ENCODE measurements at places on chromosomes 12 and 14. TPM values are rescaled to one million over a fixed set of nuclear protein-coding genes. Genes with fewer than 3 reads are reported as not detected.

DNA sequence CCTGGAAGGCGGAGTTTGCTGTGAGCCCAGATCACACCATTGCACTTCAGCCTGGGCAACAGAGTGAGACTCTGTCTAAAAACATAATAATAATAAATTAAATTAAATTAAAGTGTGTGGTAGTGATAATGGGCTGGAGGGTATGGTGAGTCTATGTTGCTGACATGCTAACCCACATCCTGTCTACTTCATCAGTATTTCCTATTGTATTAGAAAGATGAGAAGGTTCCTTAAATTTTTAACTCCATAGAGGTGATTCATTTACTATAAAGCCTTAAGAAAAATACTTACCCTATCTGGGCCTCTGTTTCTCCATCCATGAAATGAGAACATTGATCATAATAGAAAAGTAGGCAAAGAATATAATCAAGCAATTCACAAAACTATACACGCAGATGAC lies 280.5 kb downstream of the FBXL14 start:
- DNase-seq: no peak

The FAM161B gene
- 7.8 TPM for total RNA-seq

- no peak for DNase-seq
Measured at GRCh38 chr12:106255952-106256351, 8.1 kb upstream of the CKAP4 start.

DNA sequence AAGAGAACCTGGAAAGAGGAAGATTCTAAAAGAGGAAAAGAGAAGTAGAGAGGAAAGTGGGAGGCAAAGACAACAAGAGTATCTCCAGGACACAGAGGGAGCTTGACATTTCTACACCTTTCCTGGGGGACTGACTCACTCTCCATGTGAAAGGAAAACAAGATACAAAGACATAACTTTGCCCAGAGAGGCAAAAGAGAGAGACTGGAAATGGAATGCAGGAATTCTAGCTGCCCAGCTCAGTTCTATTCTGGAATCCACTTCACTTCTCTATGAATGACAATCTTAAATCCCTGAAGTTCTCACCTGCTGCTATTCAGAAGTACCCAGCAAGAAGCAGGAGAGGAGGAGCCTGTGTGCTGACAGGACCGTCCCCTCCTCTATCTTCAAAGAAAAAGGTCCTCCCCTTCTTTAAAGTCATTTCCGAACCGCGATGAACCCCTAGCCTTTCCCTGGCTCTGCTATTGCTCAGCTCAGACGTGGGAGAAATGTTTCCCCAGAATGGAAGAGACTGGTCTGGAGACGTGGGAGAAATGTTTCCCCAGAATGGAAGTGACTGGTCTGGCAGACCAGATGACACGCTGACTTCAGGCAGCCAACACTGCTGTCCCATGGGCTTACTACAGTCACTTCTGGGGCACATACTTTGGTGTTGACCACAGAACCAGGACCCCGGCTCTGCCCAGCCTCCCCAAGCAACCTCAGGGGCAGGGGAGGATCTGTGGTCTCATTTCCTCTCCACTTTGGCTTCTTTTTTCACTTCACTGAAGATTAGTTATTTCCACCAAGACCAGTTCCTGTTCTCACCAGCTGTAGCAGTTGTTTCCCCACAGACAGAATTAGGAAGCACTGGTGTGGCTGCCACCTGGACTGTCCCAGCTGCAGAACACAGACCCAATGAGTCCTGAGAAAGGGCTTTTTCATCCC lies 8.3 kb downstream of the FMNL3 start:
- DNase-seq: peak; percentile 22

GRCh38 chr12:63917864-63918799 lies 73.6 kb downstream of the SRGAP1 start:
- DNase-seq: peak; percentile 33

- no peak for DNase-seq
Measured at GRCh38 chr14:60867503-60868172, 113.2 kb downstream of the TRMT5 start.

- DNase-seq: peak; percentile 96
Measured at GRCh38 chr12:6383572-6384498, at the start of gene LTBR. TSS of gene LTBR (plus strand) at chr12:6384162. CDS start at chr12:6384359, 197 bp downstream.

The VASH1 gene
- total RNA-seq: 3.6 TPM

The KRT78 gene
- total RNA-seq: not detected

The HOXC10 gene
- total RNA-seq: 1.3 TPM

- peak; percentile 31 for DNase-seq
Measured at GRCh38 chr12:16526693-16527092, 79.3 kb downstream of the LMO3 start.

The RND1 gene
- total RNA-seq: not detected

DNA sequence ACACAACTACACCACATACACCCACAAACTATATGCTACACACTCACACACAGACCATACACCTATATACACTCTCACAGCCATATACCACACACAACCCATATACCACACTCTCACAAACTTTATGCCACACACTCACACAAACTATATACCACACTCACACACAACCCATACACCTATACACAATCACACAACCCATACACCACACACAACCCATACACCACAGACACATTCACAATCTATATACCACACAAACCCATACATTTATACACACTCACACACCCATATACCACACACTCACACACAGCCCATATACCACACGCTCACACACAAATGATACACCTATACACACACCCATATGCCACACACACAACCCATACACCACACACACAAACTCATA lies 163.3 kb downstream of the TMEM121 start:
- DNase-seq: no peak

Measured in uterus (tissue), 4 donors.